Fibroblast of upper back skin (primary cell): ENCODE measurements at places on chromosomes 6 and 20.

DNA sequence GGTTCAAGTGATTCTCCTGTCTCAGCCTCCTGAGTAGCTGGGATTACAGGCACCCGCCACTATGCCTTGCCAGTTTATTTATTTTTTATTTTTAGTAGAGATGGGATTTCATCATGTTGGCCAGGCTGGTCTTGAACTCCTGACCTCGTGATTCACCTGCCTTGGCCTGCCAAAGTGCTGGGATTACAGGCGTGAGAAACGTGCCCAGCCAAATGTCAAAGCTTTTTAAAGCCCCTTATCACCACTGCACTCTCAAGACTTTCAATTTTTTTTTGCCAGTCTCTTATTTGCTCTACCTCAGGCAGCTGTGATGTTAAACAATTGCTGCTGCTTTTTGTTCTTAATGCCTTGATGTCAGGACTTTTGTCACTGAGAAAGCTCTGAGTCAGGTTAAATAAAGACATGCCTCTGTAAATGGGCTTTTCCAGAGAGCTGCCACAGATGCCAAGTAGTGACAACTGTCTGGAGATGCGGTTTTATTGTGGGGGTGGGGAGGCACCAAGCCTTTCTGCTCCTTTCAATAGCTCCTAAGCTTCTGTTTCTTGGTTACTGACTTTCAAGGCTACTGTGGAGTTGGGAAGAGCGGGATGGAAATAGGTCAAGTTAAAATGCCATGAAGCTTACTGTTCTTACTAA, 29.2 kb downstream of the RSPH3 start:
- no peak for DNase-seq

- no peak for DNase-seq
These were observed 28.4 kb downstream of the FBXO5 start for GRCh38 chr6:152954443-152954842.

DNA sequence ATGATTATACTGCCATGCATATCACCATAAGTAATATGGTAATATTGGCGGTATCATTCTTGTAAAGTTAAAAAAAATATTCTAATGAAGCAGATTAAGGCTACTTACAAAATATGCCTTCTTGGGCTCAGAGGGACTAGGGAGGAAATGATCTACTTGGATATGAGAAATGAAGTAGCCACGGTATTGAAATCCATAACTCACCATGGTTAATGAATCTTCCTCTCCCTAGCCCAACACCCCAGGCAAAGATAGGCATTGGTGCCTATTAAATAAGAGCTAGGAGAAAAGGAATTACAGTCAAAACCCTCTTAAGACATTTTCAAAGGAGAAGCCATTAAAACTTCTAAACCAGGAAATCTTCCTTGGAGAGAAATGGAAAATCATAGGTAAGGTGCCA, 280.5 kb downstream of the TFAP2B start:
- no peak for DNase-seq

DNA sequence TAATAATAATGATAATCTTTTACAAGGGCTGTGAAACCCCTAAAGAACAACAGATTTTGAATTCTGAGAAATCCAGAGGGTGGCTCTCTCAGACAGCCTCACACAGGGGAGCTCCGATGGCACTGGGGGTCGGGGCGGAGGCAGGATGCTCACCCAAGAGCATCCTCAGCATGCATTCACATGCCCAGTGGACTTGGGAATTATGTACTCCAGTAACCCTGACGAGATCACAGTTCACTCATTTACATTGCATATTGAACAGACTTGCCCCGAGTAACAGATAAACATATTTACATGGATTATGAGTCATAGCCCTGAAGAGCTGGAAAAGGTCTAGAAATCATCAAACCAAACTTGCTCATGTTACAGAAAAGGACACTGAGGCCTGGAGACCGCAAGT, 482.7 kb upstream of the JARID2 start:
- no peak for DNase-seq

DNA sequence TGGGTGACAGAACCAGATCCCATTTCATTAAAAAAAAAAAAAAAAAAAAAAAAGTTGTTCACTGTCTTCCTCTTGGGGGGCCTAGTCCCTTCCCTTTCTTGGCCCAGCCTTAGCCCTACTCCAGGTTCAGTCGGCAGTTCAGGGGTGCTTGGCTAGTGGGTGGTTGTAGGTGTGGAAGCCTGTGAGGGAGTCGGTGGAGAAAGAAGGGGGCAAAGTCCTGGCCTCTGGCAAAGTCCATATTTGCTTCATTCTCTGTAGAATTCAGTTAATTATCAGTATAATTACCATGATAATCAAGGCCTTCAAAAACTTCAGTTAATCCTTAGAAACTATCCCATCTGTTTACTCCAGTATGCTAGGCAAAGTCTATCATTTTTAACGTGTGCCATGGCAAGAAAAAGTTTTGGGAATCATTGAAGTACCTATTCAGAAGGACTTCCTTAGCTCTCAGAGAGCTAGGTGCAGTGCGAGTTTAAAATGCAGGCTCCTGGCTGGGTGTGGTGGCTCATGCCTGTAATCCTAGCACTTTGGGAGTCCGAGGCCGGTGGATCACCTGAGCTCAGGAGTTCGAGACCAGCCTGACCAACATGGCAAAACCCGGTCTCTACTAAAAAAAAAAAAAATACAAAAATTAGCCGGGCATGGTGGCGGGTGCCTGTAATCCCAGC, 205.7 kb upstream of the ARG1 start:
- DNase-seq: no peak

DNA sequence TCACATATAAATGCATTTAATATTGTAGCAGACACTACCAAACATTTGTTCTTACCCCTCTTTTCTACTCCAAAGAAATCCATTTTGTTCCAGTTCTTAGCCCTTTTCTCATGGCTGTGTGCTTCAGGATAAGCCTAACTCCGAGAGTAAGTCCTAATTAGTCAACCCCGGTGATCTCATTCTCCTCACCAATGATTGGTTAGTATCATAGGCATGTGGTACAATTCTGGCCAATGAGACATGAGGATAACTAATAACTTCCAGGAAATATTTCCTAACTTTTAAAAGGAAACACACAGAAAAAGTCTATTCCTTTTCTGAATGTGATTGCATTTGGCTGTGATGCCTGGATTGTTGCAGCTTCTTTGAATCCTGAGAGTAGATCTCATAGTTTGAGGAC, 116.0 kb downstream of the GPR63 start:
- no peak for DNase-seq
